Trophoblast cell (in vitro differentiated cells and primary cell): ENCODE measurements at places on chromosomes 11 and 22.

DNA sequence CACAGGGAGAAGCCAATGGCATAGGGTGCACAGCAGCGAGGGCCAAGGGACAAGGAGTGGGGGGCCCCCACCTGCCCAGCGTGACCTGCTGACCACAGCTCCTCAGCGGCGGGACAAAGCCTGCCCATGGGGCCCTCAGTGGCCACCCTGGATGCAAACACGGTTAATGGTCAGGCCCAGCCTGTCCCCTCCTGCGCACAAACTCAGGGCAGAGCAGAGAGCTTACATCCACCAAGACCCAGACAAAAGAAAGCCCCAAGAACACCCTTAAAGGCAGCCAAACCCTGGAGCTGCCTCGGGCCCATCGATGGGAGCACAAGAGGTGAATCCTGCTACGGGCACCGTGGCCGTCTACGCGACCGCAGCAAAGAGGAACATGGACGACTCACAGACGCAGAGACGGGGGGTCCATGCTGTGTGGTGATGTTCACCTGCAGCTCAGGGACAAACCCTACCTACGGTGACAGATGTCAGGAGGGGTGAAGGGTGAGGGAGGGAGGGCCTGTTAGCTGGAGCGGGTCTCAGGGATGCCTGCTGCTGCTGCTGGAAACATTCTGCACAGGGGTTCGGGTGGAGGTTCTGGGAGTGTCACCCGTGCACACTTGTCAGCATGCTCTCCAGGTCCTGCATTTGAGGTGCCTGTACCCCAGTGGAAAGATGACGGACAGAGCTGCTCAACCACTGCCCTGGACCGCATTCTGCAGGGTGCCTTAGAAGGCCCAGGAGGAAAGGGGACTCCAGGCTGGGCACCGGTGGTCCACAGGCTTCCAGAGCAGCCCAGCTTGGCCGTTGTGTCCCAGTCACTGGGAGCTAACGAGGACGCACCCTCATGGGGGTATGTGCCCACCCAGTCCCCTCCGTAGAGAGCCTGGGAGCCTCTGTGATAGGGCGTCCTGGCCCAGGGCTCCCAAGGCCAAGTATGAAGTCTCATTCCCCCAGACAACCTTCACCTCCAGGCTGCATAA is 11.6 kb downstream of the ASCL2 start:
- peaks cover 13% of the 10 kb centered on the region for H3K4me1 ChIP-seq
- DNase-seq, result no peak
- no peak overlapping the region for H3K27ac ChIP-seq
- H3K4me3 ChIP-seq, result no peak overlapping the region

DNA sequence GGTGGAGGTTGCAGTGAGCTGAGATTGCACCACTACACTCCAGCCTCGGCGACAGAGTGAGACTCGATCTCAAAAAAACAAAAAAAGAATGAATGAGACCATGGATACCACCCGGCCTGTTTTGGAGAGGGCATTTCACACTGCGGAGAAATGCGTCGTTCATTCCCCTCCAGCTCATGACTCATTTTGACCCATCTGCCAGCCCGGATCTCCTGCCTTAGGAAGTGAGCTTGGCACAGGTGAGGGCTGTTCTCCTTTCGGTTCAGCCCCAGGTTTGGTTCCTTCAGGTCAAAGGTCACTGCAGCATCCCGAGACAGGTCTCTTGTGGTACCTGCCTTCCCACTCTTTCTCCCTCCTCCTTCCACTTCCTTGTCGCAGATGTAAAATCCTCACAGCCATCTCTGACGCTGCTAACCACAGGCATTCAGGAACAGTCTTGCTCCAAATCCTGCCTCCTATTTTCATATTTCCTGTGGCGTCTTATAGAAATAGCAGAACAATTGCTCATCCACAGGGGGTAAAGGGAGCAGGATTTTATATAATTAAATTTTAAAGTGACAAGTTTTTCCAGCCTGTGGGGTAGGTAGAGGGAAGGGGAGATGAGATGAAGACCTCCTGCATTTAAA is 517.9 kb downstream of the NTM start:
- no peak overlapping the region for H3K27ac ChIP-seq
- peaks cover 2% of the 10 kb centered on the region for H3K4me1 ChIP-seq
- H3K27me3 ChIP-seq, result no peaks in the 10 kb centered on the region
- H3K4me3 ChIP-seq, result no peak overlapping the region

DNA sequence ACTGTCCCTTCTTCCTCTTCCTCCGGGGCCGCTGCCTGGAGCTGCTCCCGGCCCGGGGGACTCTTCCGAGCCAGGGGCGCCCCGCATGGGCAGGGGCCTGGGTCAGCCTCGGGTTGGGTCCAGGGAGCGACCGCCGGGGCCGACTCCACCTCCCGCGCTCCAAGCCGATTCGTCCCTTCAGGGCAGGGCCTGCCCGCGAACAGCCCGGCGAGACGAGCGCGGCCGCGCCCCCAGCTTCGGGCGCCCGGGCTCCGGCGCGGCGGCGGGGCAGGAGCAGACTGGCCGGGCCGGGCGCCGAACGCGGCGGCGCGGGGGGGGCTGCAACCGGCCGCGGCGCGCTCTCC is at the start of gene LARGE1:
LARGE1 (minus strand) TSS at position 280 of the 344 bp plus-strand sequence.
- H3K27ac ChIP-seq, result no peak within 1 kb of the TSS
- H3K4me1 ChIP-seq, result peaks cover 7% of the 10 kb centered on the region
- no peaks in the 10 kb centered on the region for H3K36me3 ChIP-seq
- DNase-seq, result peak; percentile 37

DNA sequence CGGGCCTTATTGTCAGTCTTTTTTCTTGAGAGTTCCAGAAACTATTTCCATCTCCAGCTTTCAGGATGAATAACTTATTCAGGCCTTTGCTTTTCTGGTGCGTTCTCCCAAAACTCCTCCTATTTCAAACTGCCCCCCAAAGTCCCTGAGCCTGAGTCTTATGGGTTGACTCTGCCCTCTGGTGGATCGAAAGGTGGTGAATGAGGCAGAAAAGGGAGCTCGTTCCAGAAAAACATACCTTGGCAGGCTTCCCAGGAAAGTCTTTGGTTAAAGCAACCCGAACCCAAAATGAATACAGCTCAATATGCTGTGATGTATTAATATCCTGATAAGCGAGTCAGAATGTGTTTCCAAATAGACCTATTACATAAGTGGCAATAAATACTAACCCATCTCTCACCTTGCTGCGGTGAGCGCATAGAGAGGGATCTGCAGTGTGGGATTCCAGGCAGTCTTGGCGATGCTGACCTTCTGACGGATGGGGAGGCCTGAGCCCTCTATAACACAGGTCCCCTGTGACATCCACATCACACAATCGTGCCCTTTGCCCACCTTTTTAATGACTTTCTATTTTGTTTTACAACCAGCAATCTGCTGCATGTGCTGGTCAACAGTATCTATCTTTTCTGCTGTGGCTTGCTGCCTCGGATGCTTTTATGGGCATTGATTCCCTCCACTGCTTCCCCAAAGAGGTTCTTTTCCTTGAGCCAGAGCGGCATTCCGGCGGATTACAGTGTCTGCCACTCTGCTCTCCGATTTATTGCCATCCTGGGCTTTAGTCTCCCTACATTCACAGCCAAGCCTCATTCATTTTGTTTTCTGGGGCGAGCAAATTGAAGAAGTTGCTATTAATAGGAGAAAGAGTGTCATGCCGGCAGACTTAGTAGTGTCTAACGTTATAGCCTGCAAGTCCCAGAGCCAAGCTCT is 756.8 kb downstream of the NTM start:
- no peaks in the 10 kb centered on the region for H3K27me3 ChIP-seq
- no peak overlapping the region for H3K27ac ChIP-seq
- no peaks in the 10 kb centered on the region for H3K36me3 ChIP-seq
- no peaks in the 10 kb centered on the region for H3K4me1 ChIP-seq
- no peak overlapping the region for H3K4me3 ChIP-seq

DNA sequence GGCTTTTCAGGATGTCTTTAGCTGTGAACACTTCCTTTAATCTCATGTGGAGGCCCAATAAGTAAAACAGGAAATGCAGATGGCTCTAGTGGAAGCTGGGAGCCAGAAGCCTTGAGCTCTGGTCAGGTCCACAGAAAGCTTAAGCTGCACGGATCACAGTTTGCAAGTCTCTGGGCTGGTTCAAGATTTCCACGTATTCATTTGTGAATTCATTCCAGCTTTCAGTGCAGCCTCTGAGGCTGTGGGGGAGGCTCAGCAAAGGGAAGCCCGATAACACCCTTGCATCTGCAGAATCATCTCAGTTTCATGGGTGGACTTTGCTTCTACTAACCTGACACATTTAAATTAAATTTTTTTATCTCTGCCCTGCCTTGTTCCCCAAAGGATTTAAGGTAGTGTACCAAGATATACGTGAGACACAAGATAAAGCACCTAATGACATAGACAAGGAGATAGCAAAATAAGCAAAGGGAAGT is 65.6 kb downstream of the ISX start:
- H3K4me3 ChIP-seq, result no peak overlapping the region

DNA sequence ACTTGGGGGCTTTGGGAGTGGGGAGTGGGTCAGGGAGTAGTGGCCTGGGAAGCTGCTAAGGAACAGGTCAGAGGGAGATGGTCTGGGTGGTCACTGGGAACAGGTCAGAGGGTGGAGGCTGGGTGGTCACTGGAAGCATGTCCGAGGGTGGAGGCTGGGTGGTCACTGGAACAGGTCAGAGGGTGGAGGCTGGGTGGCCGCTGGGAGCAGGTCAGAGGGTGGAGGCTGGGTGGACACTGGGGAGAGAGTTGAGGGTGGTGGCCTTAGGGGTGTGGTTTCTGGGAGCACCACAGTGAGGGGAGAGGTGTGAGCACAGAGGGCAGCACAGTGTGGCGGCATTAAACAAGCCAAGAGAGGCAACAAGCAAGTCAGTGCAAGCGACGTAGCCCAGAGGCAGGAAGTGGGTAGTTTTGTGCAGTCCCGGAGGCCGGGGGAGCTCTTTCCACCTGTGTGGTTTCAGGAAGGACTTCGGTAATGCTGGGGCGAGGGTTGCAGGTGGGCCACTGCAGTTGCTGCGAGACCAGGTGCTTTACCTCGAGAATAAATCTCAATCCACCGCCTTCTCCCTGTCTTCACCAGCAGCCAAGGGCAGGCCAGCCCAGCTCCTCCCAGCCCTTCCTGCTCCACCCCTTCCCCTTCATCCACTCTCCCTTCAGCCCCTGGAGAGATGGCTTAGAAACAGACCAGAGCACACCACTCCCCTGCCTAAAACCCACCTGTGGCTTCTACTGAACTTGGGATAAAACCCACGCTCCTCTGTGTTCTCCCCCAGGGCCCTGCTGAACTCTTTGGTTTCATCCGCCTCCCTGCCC is 3.2 kb upstream of the CACNA1I start:
- H3K4me1 ChIP-seq, result no peaks in the 10 kb centered on the region
- H3K4me3 ChIP-seq, result no peak overlapping the region
- no peaks in the 10 kb centered on the region for H3K27me3 ChIP-seq
- no peak overlapping the region for H3K27ac ChIP-seq
- H3K36me3 ChIP-seq, result no peaks in the 10 kb centered on the region

DNA sequence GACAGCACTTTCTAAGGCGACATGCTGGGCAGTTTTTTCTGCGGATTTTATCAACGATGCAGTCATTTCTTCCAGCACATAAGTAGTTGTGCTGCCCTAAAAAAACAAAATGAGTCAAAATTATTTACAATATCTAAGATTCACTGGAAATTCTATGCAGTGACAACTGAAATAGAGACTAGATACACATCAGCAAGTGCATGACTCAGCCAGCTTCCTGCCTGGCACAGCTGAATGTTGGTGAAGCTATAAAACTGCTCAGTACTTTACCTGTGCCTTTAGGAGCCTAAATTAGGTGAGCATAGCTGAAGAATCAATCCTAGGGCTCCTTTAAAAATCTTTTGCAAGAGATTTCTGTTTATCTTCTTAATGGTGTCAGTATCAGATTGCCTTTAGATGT is 37.8 kb downstream of the PGR start:
- no peak overlapping the region for H3K4me3 ChIP-seq
- H3K4me1 ChIP-seq, result peaks cover 2% of the 10 kb centered on the region
- no peak overlapping the region for H3K27ac ChIP-seq
- no peaks in the 10 kb centered on the region for H3K36me3 ChIP-seq

- DNase-seq, result peak; percentile 74
- no peaks in the 10 kb centered on the region for H3K27me3 ChIP-seq
- H3K4me3 ChIP-seq, result no peak overlapping the region
- no peaks in the 10 kb centered on the region for H3K4me1 ChIP-seq
- H3K27ac ChIP-seq, result no peak overlapping the region
These were observed 305.1 kb downstream of the CNTN5 start for GRCh38 chr11:99325847-99326246.

DNA sequence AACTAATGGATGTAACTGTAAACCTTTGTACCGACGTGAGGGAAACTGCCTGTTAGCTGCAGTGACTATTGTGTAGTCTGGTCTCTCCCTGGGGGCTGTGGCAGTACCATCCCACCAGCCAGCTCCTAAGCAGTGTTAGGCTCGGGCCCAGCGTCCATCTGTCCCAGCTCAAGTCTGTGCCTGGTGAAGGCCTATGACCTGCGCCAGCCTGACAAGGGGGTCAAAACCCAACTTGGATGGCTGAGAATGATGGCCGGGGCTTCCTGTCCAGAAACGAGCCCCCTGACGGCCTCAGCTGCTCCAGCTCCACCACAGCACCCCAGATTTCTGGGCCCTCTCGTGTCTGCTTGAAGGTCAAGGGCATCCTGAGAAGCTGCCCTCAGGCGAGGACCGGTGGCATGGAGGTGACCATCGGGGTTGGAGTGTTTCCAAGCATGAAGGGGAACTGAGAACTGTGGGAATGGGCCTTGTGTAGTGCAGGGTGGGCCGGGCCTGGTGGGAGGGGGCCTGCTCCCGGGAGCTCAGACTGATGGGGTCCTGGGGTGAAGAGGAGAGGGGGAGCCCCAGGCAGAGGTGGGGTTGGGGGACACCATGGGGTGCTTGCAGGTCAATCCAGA is 14.3 kb upstream of the SPI1 start:
- H3K4me1 ChIP-seq, result no peaks in the 10 kb centered on the region
- no peak overlapping the region for H3K4me3 ChIP-seq
- H3K36me3 ChIP-seq, result no peaks in the 10 kb centered on the region

DNA sequence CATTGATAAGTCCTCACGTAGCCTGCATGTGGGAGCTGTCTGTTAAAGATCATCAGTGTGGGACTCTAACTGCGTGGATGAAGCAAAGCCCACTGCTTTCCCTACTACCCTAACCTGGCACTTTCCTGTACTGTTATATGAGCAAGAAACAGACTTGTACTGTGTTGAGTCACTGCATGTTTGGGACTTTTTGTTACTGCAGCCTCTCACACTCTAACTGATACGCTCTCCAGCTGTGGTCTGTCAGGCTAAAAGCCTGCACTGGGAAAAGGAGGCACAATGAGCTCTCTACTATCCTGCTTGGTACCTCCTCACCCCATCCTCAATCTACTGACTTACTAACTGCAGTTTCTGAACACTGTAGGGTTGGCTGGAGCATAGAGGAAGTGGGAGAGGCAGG is 93.7 kb upstream of the PLET1 start:
- no peaks in the 10 kb centered on the region for H3K4me1 ChIP-seq
- DNase-seq, result no peak
- H3K4me3 ChIP-seq, result no peak overlapping the region
- no peaks in the 10 kb centered on the region for H3K36me3 ChIP-seq

DNA sequence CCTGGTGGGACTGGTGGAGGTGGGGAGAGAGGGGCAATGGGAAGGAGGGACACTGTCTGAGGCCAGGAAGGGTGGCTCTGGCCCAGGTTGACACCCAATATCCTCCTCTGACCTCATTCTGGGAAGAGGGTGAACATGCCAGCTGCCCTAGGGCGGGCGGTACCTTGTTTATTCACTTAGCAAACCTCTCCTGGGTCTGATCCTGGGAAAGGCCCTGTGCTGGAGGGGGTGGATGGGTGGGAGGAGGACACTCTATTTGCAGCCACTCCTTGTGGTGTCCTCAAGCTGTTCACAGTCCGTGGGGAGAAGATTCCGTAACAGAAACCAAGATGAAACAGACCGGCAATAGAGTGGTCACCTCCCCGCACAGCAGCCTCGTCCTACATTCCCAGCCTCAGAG is 49.7 kb upstream of the EIF3D start:
- no peak for DNase-seq
- H3K36me3 ChIP-seq, result no peaks in the 10 kb centered on the region
- no peak overlapping the region for H3K4me3 ChIP-seq
- no peak overlapping the region for H3K27ac ChIP-seq

- H3K27ac ChIP-seq, result no peak overlapping the region
- H3K36me3 ChIP-seq, result peaks cover 29% of the 10 kb centered on the region
- H3K27me3 ChIP-seq, result no peaks in the 10 kb centered on the region
- DNase-seq, result no peak
These were observed 13.5 kb downstream of the TSKU start for GRCh38 chr11:76796511-76797198.
